ENCODE measurements at places on chromosomes 7 and 10.

DNA sequence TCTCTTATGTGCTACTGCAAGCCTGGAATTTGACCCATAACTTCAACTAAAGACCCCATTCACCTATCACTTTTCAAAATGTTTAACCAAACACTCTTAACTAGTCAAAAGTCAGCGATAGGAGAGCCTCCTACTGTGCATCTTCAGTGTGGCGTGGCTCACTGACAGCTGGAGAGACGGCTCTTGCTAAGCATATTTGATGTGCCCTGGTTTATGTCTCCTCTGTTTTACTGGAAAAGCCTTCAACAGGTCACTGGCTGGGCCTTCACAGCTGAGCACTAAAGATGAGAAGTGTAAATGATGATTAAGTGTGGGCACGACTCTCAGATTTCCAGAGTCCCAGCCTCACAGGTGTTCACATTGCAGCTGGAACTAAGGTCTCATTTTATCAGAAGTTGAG, 472.1 kb downstream of the SEMA3D start:
- no peak for DNase-seq

- no peak for DNase-seq
Measured at GRCh38 chr10:43890124-43890523, 241.4 kb upstream of the ZNF32 start.

GRCh38 chr7:52708846-52709245, 326.6 kb upstream of the POM121L12 start:
- DNase-seq = no peak

DNA sequence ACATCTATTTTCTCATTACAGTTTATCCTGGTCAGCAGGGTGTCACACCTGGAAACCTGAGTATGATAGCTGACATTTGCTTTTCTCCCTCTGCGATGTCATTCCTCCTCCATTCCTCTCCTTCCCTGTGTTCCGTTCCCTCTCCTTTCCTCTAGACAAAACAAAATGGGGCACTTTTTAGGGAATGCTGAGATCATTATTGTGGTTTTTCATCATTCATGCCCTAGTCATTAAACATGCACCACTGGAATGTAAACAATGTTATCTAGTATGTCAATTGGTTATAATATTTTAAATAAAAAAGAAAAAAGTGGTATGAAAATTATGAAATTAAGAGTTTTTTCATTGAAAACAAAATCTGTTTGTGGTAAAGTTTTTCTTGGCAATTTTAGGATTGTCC, 132.6 kb downstream of the MAPK8 start:
- no peak for DNase-seq

GRCh38 chr10:12876266-12876665, 125.2 kb downstream of the CCDC3 start:
- no peak for DNase-seq

DNA sequence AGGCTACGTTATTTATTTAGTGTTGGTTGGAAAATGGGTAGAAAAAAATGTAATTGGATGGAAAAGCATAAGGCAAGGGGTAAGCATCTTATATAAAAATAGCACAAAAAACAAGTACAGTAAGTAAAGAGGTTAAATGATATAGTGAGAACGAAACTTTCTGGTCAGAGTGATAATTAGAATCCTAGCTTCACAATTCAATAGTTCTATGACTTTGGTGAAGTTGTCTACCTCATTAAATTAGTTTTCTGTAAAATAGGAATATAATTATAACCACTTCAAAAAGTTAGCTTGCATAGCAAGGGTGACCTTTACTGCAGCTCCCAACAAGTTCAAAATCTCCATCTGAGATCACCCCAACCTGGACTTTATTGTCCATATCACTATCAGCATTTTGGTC, 30.8 kb upstream of the TAS2R16 start:
- DNase-seq = no peak

- DNase-seq = no peak
Measured at GRCh38 chr7:149238051-149238450, 1.4 kb upstream of the ZNF212 start.

All from NB4 (cell line).